ENCODE measurements at places on chromosomes 4 and X. TPM values are rescaled to one million over a fixed set of nuclear protein-coding genes. Genes with fewer than 3 reads are reported as not detected.

- DNase-seq = no peak
Measured at GRCh38 chrX:14056206-14056605, 26.5 kb upstream of the GEMIN8 start.

GRCh38 chrX:131306601-131307000 lies 17.5 kb upstream of the IGSF1 start:
- no peak for DNase-seq

GRCh38 chr4:84917086-84917821 lies 49.2 kb downstream of the WDFY3 start:
- DNase-seq = no peak

DNA sequence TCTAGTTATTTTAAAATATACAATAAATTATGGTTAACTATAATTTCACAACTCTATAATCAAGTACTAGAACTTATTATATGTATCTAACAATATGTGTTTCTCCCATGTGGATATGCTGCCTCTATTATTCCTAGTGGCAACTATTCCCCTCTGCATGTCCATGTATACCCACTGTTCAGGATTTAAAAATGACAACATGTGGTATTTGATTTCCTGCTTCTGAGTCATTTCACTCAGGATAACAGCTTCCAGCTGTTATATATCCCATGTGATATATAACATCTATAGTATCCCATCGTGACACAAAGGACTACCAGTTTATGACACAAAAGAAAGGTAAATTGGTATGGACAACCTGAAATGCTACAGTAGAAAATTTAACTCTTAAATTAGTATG lies 167.4 kb upstream of the TACR3 start:
- no peak for DNase-seq

- no peak for DNase-seq
Measured at GRCh38 chr4:43112139-43112538, 219.6 kb downstream of the GRXCR1 start.

GRCh38 chr4:17681281-17682221 lies 67.1 kb downstream of the MED28 start:
- DNase-seq = no peak

DNA sequence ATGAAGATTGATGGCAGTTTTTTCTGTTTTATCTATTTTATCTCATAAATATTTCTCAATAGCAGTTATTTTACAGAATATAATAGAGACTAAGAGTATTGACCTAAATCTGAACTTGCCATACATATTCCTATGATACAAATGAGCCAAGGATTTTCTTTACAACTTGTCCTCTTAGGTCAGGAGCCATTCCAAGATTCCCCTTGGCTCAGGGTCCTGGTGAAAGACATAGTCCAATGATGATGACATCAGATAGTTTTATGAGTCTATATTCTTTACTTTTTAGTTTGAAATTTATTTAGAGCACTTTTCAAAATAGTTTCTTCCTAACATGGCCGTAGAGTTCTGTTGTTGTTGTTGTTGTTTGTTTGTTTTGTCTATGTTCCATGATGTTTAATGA lies 869.1 kb upstream of the GRID2 start:
- DNase-seq = no peak

DNA sequence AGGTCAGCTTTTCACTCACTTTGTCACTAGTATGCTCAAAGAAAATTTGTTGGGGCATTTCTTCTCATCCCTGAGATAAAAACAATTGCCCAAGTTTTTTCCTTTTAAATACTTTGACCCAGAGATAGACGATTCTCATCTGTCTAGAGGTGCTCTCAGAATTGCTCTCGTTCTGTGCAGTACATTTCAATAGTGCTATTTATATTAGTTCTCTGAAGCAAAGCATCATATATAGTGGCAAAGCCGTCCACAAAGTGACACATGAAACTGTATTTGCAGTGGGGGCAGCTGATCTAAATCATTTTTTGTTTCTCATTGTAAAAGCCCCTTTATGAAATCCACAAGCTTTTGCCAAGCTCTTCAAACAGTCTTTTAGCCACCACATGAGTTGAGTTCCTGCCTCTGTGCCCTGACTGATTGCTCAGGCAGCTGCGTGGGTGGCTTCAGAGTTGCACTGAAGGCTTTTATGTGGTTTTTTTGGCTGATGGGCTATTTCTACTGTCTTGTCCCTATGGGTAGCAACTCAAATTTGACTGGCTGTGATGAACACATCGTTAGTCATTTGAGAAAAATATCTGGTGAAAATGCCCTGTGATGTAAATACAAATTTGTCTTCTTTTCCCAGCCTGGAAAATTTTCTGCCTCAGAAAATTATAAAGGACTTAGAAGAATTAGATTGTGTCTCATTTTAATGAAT lies 119.1 kb upstream of the OTUD4 start:
- DNase-seq = no peak

GRCh38 chrX:143642426-143642825 lies 6.5 kb upstream of the SLITRK4 start:
- no peak for DNase-seq

DNA sequence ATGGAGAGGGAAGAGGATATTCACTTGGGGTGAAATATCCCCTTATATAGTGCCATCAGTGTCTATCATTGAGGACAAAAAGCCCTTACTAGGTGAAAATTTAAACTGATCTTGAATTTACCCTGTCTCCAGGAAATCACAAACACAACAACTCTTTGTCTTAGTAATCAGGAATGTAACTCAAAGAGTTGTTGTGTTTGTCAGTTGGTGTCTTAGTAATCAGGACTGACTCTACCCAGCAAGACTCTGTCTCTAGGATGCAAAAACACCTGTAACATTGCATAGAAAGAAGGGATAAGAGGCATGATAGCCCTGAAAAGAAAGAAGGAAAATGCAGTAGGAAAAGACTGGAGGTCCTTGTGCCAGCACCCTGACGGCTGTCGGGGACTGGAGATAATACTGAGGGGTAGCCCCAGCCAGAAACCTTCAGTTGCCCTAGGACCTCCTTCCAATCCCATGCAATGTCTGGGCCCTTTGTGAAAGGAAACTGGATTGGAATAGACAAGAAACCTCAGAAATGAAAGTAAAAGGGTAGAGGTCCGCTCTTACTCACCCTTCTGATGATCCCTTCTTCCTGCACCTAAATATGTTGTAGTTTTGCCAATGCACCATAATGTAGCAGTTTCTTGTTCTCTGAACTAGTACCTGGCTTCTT lies 45.3 kb downstream of the HMGB2 start:
- DNase-seq = no peak

DNA sequence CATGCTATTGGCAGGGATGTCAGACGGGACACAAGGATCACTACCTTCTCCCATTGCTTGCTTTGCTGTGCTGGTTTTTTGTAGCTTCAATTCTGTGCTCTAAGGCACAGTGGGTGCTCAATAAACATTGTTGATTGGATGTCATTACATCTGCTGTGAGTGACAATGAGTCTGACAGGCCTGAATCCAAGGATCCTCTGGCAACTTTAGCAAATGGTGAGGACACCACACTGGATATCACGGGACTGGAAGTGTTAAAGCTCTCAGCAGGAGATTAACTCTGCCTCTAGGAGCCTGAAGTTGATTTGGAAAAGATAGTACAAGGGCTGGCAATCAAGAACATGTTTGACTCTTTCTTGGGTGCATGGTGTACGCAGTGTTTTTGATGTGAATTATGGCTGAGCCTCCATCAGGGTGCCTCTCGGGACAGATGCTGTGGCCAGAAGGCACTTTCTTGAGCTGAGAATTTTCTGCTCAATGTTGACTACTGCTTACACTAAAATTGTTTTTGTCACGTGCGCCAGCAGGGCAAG lies 217.9 kb downstream of the ARAP2 start:
- no peak for DNase-seq

GRCh38 chr4:173330590-173330989 lies 3.6 kb downstream of the HMGB2 start:
- no peak for DNase-seq

DNA sequence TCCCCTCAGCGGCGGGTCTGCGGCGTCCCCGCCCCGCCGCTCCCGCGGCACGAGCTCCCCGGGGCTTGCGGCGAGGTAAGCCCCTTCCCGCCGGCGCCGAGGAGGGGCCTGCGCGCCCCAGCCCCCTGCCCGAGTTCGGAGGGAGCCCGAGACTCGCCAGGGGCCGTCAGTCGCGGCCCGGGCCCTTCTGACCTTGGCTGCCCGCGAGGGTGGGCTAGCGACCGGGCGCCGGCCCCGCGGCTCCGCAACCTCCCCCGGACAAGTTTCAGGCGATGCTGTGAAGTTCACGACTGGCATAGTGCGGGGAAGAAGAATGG lies 554 bp downstream of the CDKL5 start:
- DNase-seq = no peak

DNA sequence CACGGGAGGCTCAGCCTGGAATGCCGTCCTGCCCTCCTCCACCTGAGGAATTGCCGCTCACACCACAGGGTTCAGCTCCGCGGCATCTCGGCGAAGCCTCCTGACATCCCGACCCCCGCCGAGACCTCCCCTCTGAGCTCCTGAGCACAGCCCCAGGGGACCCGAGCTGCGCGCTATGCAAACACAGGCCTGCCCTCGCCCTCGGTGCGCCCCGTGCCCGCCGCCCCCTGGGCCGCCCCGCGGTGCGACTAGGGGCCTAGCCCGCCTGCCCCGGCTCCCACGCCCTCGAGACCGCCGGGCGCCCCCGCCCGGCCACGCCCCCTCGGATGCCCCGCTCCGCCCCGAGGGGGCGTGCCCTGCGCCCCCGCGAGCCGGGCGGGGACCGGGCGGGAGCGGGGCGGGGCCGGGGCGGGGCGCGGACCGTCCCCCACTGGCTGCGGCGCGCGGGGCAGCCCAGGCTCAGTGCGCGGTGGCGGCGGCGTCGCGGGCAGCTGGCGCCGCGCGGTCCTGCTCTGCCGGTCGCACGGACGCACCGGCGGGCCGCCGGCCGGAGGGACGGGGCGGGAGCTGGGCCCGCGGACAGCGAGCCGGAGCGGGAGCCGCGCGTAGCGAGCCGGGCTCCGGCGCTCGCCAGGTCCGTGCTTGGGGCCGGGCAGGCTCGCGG lies at the start of gene FGFR3:
Gene FGFR3 (plus strand): TSS at position 462 of the 664 bp plus-strand sequence. CDS start 642 bp downstream, outside the sequence.
- DNase-seq = peak; percentile 56

GRCh38 chr4:77905651-77906263 lies 43.1 kb downstream of the MRPL1 start:
- no peak for DNase-seq

The SLITRK4 gene
- 0.38 TPM for total RNA-seq

The NXF2B gene
- total RNA-seq = not detected

The TMPRSS11A gene
- not detected for total RNA-seq

The HAND2 gene
- total RNA-seq = 142 TPM

The ATP1B4 gene
- total RNA-seq = not detected

The GALNTL6 gene
- not detected for total RNA-seq

The GUCY1B1 gene
- total RNA-seq = 25.1 TPM

The AFF2 gene
- 0.24 TPM for total RNA-seq

The NDUFB11 gene
- total RNA-seq = 196 TPM

The PDCL2 gene
- not detected for total RNA-seq

The ATOH1 gene
- total RNA-seq = not detected

The RAP2C gene
- total RNA-seq = 18.0 TPM

The FGFBP2 gene
- 2.0 TPM for total RNA-seq

The PCDH18 gene
- total RNA-seq = 5.0 TPM

Data from Right ventricle myocardium superior (tissue), 1 donor.